ENCODE measurements at places on chromosomes 2 and 18.

DNA sequence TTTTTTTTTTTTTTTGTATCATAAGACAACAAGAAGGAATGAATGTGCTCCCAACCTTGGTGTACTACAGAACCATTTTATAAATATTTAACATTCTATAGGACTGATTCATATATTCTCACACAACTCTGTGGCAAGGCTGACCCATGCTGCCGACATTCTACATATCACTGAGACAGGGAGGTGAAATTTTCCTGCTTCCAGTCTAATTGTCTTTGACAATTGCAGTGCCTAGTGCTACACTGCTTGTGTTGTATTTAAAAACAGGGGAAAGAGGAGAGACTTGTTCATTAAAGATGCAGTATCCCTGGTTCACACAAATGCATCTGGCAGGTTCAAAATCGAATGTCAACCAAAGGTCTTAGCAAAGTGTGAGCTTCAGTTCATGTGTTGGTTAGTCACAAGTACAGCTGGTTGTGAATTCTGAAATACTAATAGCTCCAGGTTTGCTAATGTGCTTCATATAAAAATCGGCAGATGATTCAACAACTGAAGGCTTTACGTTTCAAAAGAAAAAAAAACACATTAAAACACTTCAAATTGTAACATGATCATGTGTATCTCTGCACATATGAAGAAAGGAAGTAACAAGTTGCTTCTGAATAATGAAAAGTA is 130.8 kb downstream of the FIGN start:
- DNase-seq: no peak

DNA sequence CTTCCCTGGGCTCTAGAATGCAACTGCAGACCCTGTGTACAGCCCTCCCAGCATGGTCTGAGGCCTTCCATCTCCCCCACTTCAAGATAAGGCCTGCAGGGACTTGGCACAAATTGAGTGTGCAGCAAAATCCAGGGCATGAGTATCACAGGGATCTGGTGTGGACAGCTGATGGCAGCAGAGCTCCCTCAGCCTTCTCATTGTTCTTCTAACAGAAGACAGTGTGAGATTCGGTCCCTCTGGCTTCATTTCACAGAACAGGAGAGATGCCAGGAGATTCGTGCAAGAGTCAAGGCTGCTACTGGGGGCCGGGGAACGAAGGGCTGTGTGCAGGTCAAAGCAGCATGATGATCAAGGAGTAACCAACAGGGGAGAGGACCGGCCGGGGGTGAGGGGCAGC is 85.8 kb downstream of the UXS1 start:
- DNase-seq: no peak

GRCh38 chr18:42030586-42031182 is 75.7 kb downstream of the PIK3C3 start:
- no peak for DNase-seq

DNA sequence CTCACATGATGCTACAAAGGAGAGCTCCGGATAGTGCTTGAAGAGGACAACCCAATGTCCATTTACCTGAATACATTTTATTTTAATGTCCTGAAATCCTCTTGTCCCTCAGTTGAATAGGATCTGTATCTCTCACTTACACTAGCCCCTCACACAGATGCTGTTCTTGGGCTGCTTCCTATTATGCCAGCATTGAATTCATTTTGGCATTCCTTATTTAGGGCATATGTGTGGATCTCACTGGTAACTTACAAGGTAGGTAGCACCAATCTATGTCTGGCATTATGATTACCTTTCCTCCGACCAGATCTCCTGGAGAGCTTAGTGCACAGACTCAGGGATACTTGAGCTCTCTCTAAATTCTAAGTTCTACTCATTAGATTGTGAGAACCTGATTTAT is 799.7 kb upstream of the FSHR start:
- no peak for DNase-seq

GRCh38 chr2:31483246-31483645 is 68.7 kb upstream of the XDH start:
- DNase-seq: no peak

DNA sequence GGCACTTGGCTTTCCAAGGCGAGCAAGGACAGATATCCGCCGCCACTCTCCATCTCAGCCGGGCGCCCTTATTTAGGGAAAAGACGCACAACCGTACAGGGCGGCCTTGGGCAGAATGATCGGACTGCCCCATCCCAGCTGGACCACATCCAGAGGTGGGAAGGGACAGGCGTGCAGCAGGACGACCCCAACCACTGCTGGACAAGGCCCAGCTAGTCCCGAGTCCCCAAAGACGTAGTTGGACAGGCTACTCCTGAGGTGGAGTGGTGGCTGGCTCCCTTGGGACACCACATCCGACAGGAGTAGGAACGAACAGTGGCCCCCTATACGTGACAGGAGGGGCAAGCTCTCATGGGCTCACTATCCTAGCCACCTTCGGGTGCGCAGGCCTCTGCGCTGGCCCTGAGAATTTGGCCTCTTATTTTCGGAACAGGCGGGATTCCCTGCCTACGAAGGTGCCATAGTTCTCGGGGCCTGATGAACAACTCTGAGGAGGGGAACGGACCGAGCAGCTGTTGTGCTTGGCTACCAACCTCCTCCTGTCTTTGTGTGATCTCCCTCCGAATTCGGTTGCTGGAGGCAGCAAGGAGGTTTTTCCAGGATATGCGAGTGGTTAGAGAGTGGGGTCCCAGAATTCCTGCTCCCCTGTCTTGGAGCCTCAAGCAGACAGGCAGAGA is 2.3 kb downstream of the FEV start:
- no peak for DNase-seq

- no peak for DNase-seq
Observed at GRCh38 chr2:46967990-46968647, 52.5 kb upstream of the MCFD2 start.

- DNase-seq: no peak
Observed at GRCh38 chr2:112482309-112483041, 519 bp downstream of the TTL start.

DNA sequence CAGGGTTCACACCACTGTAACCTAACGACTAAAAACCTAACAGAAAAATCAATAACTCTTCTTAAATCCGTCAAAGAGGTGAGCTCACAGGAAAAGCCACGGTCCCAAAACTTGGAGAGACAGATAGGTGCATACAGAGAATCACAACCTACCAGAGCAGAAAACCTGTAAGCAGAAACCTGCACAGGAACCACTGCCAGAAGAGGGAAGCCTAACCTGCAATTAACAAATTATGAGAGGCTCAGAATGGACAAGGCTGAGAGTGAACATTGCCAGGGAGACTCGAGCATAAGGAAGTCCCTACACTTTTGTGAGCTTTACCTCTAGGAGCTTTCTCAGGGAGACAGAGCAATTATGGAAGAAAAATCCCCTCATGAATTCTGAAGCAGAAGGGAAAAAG is 156.2 kb upstream of the NETO1 start:
- no peak for DNase-seq

DNA sequence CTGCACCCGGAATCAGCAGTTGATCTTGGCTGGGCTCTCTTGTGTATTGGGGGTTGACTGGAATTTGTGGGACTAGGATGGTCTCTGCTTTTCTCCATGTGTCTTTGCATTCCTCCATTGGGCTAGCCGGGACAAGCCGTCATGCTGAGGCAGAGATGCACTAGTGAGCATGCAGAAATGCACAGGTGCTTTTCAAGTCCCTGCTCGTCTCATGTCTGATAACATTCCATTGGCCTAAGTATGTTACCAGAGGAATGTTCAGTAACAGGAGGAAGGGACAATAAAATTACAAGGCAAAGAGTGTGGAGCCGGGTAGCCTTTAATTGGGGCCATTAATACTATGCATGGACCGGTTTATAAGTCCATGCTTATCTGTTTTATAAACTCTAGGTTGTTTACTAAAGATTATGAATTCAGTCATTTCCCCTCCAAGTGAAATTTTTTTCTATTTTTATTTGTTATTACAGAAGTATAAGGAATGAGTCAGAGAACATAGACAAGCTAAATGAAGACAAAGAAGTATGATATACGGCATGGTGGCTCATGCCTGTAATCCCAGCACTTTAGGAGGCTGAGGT is 24.4 kb upstream of the AAK1 start:
- DNase-seq: no peak

GRCh38 chr2:206056286-206056685 is 29.7 kb downstream of the INO80D start:
- no peak for DNase-seq

DNA sequence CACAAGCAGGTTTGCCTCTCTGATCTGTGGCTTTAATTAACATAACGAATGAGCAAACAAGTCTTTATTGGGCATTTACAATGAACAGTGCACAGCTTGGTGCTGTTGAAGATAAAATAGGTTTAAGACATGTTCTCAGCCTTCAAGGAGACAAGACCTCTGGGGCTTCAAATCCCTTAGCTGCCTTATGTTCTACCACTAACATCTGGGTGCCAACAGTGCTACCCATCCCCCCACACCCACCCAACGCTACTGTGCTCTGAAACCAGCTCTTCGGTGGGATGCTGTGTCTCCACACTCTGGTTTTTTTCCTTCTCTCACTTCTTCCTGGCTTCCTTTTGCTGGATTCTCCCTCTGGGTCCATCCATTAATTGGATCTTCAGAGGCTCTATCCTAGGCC is 14.1 kb upstream of the B3GNT2 start:
- DNase-seq: no peak

- no peak for DNase-seq
Observed at GRCh38 chr2:119389615-119390306, 23.0 kb downstream of the DBI start.

GRCh38 chr2:229955663-229956062 is 33.4 kb downstream of the FBXO36 start:
- DNase-seq: no peak

- DNase-seq: no peak
Observed at GRCh38 chr2:69307579-69308064, 79.4 kb downstream of the GFPT1 start.

- DNase-seq: no peak
Observed at GRCh38 chr2:202186641-202187202, 51.7 kb downstream of the SUMO1 start.

DNA sequence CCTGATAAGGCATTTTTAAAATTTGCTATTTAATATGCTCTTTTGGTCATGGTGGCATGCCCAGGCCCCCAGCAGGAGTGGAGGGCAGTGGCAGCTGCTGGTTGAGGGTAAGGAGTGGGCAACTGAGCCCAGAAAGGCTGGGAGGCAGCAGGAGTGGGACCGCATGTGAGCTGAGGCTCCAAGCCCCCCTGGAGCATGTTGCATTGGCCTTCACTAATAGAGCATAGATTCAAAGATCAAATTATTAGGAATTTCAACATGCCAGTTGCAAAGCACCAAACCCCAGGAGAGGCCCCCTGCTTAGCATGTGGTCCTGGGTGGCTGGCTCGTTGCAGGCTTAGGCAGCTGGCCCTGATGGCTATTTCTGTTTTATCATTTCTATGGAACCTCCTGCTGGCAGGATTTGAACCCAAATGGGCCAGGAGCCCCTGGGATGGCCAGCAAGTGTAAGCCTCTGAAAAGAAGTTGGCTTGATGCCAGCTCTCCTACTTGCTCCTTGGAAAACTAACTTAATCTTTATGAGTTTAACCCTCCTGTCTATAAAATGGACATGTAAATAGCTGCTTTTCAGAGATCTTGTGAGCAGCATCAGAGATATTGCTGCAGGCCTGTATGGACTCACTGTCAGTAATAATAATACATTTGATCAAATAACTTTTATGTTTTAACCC is 42.1 kb upstream of the TMEM131 start:
- DNase-seq: no peak

- DNase-seq: no peak
Observed at GRCh38 chr18:6781142-6781714, 51.7 kb downstream of the ARHGAP28 start.

DNA sequence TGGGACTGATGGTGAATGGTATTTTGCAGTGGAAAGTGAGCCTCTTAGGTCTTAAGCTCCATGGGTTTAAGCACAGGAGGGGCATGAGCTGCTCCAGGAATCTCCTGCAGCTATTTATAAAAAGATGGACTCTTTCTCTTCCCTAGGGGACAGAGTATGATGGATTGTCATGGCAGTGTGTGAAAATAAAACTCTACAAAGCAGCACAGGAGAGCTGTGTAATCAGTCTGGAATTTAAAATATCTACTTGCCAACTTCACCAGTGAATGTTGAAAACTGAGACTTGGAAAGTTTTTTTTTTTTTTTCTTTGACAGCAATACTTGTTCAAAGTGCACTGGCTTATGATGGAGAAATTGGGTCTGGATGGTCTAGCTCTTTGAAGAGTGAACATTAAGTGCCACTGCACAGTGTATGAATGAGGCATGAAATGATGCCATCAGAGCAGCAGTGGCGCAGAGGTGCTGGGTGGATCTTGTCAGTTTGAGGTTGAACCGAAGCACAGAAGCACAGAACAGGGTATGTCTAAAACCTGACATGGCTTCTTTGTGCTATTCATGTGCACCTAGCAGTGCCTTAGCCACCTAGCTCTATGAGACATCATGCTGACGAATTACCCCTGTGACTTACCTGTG is 245.4 kb downstream of the PTPRM start:
- DNase-seq: no peak

DNA sequence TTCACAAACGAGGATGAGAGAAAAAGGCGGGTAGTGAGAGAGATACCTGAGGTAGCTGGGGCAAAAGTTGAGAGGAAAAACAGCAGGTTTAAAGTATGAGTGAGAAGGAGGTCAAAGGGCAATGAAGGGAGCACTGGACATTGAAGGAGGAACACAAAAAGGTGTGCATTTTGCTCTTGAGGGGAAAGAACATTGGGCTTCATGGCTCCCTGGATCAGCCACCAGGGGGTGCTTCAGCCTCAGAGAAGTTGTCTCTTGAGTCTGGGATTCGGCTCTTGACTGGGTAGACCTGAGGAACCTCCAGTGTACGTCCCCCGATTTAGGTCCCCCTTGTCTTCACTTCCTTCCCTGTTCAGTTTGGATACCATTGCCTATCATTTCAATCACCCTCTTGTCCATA is 128.5 kb downstream of the RAPGEF4 start:
- DNase-seq: no peak

GRCh38 chr2:234211797-234212196 is 161.3 kb downstream of the SPP2 start:
- DNase-seq: no peak

Data from ascending aorta (tissue), 2 donors.